ENCODE measurements at places on chromosomes 2 and 18.

- DNase-seq, result no peak
Observed at GRCh38 chr18:61394983-61395382, 61.8 kb downstream of the CDH20 start.

- no peak for DNase-seq
Observed at GRCh38 chr2:118103951-118104940, 16.0 kb downstream of the INSIG2 start.

DNA sequence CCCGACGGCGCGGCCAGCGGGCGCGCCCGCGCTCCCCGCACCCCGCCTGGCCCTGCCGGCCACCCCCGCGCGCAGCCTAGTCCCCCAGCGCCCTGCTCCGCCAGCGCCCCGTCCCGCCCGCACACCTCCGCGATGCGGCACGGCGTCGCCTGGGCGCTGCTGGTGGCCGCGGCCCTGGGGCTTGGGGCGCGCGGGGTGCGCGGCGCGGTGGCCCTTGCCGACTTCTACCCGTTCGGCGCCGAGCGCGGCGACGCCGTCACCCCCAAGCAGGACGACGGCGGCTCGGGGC, 232 bp downstream of the SNED1 start:
- no peak for DNase-seq

- DNase-seq, result no peak
Observed at GRCh38 chr18:69759046-69759445, 188.6 kb downstream of the CD226 start.

GRCh38 chr2:41847744-41848441, 199.9 kb upstream of the PKDCC start:
- DNase-seq, result no peak

GRCh38 chr2:239760596-239760995, 264.5 kb downstream of the NDUFA10 start:
- DNase-seq, result no peak

DNA sequence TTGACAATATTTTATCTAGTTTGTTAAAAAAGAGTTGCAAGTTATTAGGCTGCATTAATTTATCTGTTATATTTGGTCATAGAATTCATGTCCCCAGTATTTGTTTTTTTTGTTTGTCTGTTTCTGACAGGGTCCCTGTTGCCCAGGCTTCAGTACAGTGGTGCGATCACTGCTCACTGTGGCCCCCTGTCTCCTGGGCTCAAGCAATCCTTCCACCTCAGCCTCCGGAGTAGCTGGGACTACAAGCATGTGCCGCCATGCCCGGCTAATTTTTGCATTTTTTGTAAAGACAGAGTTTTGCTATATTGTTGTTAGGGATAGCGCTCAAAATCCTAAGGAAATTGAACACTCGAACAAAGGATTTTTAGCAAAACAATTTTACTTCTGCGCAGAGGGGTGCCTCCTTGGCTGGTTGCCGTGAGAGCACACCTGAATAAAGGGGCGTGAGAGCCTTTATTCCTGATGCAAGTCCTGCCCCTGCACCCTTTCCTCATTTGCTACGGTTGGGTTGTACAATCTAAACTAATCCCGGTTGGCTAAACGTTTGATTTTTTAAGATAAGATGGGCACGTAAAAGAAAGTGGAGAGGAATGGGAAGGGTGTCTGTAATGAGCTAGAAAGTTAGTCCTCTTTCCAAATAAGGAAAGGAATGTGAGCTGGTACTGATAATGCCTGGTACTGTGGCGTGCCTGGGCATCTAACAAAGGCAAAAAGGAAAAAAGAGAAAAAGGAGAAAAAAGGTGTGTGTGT, 65.5 kb downstream of the COMMD1 start:
- DNase-seq, result no peak

GRCh38 chr2:200625958-200626363, 40.1 kb downstream of the AOX1 start:
- no peak for DNase-seq

- DNase-seq, result no peak
Observed at GRCh38 chr18:49013961-49014604, 63.3 kb upstream of the SMAD7 start.

- DNase-seq, result no peak
Observed at GRCh38 chr2:219210196-219210885, 3.8 kb downstream of the ZFAND2B start.

- no peak for DNase-seq
Observed at GRCh38 chr2:217905395-217905794, 97.4 kb downstream of the TNS1 start.

- no peak for DNase-seq
Observed at GRCh38 chr2:47031909-47032668, 116.5 kb upstream of the MCFD2 start.

DNA sequence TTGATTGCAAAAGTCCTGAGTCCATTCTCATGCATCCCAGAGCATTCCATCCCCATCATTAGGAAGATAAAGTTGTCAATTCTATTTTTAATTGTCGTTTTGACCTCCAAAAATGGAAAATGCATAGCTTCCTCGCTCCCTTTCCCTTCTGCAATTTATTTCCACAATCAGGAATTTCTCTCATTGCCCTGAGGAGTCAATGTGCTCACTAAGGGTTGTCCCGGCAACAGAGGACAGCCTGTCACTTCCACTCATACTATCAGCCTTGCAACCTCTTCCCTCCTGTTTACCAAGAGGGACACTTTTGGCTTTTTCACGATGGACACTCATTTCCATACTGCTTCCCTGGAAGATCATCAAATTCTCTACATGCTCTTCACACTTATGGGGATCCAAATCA, 164.8 kb downstream of the MYO5B start:
- DNase-seq, result no peak

GRCh38 chr2:124810132-124810531, 785.0 kb downstream of the CNTNAP5 start:
- no peak for DNase-seq

DNA sequence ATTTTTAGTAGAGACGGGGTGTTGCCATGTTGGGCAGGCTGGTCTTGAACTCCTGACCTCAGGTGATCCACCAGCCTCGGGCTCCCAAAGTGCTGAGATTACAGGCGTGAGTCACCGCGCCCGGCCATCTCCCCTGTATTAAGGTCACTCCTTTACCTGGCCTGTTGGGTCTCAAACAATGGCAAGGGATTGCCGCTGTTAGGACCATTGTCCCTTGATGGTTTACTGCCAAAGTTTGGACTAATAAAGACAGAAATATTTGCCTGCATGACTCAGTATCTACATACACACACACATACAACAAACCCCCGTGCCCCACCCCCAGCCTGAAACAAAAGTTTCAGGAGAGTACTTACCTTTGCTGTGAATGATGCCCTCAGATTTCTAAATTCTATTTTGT, 16.5 kb downstream of the PARD3B start:
- no peak for DNase-seq

- DNase-seq, result no peak
Observed at GRCh38 chr18:332007-332406, 64.2 kb upstream of the THOC1 start.

DNA sequence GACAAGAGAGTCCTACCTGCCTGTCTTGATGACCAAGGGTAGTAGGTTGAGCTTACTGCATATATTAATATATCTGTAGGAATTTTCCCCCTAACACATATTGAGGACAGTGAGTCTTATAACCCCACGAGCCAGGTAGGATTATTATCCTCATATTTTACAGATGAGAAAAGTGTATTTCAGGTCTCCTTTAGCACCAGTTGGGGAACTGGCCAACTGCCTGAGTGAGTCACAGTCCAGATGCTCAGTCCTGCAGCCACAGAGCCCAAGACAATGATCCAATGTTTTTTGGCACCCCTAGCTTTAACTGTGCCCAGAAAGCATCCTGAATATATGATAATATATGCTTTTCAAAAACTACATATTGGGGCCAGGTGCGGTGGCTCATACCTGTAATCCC, 30.8 kb upstream of the GLS start:
- DNase-seq, result no peak

DNA sequence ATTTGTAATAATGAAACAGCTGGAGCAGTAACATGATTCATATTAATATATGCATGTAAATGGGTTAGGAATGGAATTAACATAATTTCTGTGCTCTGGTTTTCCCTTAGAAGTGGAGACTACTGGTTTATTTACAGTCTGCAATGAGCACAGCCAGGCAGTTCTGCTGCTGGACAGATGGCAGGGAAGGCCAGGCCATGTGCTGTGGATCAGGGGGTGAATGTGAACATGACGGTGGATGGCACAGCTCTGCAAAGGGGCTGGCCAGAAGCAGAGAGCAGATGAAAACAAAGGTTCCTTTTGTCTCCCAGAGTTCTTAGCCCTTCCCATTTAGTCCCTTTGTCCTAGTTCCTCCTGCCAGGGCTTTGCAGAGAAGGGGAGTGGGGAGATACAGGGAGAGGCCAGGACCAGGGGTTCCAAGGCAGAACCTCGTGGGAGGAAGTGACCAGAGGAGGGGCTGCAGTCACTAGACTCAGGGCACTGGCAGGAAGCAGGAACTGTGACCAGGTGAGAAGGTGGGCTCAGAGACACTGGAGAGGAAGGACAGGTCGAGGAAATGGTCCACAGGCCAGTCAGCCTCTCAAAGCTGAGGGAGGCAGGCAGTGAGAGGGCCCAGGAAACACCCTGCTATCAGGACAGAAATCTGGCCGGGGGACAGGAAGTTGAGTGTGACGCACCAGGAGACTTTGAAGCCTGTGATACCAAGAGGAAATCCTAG, 112.9 kb upstream of the ATP8B1 start:
- DNase-seq, result no peak

DNA sequence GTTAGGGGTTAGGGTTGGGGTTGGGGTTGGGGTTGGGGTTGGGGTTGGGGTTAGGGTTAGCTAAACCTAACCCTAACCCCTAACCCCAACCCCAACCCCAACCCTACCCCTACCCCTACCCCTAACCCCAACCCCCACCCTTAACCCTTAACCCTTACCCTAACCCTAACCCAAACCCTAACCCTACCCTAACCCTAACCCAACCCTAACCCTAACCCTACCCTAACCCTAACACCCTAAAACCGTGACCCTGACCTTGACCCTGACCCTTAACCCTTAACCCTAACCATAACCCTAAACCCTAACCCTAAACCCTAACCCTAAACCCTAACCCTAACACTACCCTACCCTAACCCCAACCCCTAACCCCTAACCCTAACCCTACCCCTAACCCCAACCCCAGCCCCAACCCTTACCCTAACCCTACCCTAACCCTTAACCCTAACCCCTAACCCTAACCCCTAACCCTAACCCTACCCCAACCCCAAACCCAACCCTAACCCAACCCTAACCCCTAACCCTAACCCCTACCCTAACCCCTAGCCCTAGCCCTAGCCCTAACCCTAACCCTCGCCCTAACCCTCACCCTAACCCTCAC, 24.1 kb upstream of the RABL2A start:
- DNase-seq, result no peak

DNA sequence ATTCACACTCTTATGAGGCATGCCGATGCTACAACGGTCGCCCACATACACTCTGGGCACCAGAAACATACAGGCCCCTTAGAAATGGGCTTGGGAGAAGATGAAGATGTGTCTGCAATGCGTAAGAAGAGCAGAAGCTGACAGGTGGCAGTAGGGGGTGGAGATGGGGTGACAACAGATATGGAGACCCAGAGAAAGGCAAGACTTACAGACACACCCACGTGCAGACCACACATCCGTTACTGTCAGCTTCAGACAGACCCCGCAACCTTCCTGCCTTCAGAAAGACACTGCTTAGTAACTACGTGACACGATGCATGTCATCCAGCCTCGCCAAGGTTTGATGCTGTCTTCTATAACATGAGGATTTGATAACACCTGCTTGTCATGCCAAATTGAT, 89.5 kb downstream of the ZFP36L2 start:
- DNase-seq, result no peak

DNA sequence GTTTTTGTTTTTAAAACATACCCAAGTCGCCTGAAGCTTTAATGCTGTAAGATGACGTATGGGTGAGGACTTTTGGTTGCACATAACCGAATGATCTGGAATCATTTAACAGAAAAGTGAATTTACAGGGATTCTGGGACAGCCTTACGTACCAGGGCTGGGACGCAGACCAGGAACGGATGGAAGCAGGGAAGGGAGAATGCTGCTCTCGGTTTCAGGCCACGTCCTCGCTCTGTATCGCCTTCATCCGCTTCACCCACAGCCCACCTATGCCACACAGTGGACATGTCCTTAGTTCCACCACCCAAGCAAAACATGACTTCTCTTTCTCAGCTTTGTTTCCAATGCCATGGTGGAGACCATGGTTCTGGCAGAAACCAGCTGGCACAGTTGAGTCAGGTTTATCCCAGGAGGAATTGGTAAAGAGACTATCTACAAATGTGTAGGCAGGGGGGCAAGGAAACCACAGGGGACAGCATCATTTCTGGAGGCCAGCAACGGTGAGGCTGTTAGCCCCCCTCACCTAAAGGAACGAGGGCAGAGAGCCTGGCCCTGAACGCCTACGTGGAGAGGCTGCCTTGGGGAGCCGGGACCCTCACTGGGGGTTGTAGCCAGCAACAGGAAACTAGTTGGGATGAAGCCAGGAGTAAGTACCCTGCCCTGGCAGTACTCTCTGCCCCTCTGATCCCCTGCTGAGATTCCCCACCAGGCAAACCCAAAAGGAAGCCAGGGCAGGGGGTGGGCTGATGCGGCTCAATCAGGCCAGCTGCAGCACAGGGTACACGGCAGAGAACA, 132.5 kb downstream of the NDUFA10 start:
- no peak for DNase-seq

GRCh38 chr2:1915746-1916145, 171.4 kb upstream of the PXDN start:
- no peak for DNase-seq

DNA sequence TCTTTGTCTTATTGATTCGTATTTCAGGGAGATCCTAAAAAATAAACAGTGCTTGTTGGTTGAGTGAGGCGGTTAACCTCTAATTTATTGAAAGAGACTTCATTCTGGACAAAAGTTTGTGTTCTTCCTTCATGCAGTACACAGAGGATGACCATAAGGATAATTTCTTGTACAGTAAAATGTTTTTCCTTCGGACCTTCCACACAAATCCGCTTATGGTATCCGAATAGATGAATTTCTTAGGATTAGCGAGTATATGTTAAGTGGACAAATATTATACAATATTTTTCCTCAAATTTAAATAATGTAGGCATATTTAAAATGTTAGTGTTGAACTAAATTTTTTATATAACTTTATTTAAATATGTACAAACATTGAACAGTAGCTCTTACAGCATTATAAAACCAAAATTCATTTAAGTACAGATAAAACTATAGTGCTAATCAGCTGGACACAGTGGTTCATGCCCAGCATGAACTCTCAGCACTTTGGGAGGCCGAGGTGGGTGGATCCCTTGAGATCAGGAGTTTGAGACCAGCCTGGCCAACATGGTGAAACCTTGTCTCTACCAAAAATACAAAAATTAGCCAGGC, 84.4 kb downstream of the LPIN1 start:
- no peak for DNase-seq

DNA sequence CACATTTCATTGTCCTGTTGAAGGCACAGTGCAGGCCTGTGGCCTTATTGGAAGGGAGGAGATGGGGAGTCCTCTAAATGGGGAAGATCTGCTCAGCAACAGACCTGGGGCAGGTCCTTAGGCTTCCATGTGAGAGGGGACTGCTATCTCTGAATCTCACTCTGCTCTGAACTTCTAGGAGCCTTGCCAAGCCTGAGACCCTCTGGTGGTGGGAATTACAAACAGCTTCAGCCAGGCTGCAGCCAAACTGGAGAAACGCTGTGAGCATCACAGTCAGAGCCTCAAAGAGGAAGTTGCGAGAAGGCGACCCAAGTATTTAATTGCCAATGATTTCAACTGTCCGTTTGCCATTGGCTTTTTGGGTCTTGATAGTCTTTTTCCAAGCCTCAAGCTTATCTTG, 66.8 kb upstream of the MC2R start:
- no peak for DNase-seq

- no peak for DNase-seq
Observed at GRCh38 chr2:123928358-123928757, 96.7 kb upstream of the CNTNAP5 start.

Data from GOT3 (cell line).